ENCODE measurements at places on chromosomes 12 and 14.

GRCh38 chr12:30836656-30837445, 82.1 kb upstream of the CAPRIN2 start:
- no peak for DNase-seq

DNA sequence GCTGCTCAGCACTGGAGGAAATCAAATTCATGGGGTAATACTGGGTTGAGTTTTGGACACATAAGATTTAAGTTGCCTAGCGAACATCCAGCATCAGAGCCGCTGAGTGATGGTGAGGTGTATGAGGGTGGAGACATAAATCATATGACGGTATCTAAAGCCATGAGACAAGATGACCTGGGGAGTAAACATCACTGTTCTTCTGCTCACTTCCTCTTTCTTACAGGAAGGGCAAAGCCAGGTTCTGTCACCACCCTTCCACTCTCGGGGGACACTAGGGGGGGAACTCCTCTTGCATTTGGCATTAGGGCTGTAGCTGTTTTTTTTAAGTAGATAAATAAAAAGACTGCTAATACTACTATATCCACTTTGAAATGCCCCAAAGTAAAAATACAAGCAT, 24.0 kb downstream of the PRDM4 start:
- DNase-seq, result no peak

DNA sequence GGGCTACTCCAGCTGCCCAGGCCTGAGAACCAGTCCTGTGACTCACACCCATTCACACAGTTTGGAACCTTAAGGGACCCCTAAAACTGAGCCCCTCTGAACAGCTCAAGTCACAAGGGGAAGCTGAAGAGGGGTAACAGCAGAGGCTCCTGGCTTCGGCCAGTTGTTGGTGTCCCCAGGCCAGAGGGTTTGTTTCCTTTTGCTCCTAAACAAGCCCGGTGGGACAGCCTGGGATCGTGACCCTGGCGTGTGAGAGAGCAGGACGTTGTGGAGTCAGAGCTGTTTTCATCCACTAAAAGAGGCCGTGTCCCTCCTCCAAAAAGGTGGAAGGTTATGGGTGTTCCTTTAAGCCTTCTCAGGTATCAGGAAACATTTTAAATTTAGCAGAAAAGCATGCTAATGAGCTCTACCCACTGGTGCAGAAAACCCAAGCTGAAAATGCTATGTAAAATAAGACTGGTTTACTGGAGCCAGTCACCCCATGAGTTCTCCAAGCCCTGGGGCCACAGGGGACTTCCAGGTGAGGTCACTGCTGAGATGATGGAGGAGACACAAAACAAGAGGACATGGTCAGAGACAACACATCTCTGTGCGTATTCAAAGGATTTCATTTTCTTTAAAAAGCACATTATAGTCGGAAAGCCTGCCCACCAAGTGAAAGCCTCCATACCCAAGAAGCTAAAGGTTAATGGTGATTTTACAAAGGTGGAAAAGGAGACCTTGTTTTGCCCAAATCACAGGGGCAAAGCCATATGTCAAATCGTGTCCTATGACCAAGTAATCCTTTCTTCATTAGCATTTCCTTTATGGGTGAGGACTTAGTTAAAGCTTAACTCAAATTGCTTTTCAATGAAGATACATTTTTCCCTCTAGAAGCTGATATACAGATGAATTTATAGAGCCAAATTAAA, 14.1 kb downstream of the PRKAB1 start:
- no peak for DNase-seq

GRCh38 chr14:85702191-85702590, 172.2 kb downstream of the FLRT2 start:
- DNase-seq, result no peak

- DNase-seq, result no peak
Measured at GRCh38 chr14:32330351-32331111, 1.4 kb downstream of the AKAP6 start.

GRCh38 chr12:103301642-103302591, 193.9 kb downstream of the C12orf42 start:
- DNase-seq, result no peak

GRCh38 chr12:9669534-9669933, at the start of gene CLEC2D:
Gene CLEC2D (plus strand): TSS chr12:9669713. CDS start chr12:9669735, 22 bp downstream.
- no peak for DNase-seq

- DNase-seq, result no peak
Measured at GRCh38 chr12:6850796-6851152, 312 bp downstream of the CDCA3 start.

- no peak for DNase-seq
Measured at GRCh38 chr12:2455410-2455809, 339.4 kb upstream of the FKBP4 start.

DNA sequence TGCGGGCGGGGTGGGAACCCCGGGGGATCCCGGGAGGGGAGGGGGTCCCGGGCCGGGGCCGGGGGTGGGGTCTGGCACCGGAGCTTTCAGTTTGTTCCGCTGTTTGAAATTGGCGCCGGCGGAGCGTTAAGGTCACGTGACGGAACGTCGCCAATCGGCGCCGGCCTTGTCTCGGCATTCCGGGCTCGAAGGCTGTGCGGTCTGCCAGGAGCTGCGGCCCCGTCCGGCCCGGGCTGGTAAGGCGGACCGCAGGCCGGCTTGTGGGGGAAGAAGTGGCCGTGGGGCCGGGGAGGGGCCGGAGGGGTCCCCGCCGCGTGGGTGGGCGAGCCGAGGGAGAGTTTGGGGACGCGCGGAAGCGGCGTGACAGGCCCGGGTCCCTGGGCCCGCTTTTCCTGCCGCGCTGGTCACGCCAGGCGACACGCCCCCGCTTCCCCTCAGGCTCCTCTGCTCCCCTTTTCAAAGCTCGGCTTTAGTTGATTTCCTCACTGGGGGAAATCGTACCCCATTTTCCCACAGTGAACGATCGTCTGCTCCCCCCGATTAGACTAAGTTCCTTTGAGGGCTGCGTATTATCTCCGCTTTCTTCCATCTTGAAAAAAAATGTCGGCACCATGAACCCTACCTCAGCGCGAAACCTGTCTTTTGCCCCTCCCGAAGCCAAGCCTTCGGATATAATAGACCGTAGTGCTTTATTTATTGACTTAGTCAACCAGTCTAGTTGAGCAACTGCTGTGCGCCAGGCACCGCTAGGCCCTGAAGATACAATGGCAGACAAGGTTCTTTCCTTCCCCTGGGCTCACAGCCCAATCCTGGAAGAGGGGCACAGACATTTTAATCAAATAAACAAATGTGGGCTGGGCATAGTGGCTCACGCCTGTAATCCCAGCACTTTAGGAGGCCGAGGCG, at the start of the genes FOXM1 and RHNO1:
Gene FOXM1, minus strand, starts transcription at position 128 of the 906 bp plus-strand sequence. CDS start 2,696 bp downstream, outside the sequence.
Gene RHNO1, plus strand, starts transcription at position 177 of the 906 bp plus-strand sequence. CDS start 8,144 bp downstream, outside the sequence.
- DNase-seq, result no peak
